ENCODE measurements at places on chromosomes 3 and 15.

GRCh38 chr3:58565621-58566397, 11.4 kb downstream of the FAM107A start:
- H3K36me3 ChIP-seq = no peaks in the 10 kb centered on the region
- no peak overlapping the region for H3K27ac ChIP-seq
- no peak overlapping the region for H3K4me3 ChIP-seq
- no peak for DNase-seq
- H3K4me1 ChIP-seq = peaks cover 7% of the 10 kb centered on the region

DNA sequence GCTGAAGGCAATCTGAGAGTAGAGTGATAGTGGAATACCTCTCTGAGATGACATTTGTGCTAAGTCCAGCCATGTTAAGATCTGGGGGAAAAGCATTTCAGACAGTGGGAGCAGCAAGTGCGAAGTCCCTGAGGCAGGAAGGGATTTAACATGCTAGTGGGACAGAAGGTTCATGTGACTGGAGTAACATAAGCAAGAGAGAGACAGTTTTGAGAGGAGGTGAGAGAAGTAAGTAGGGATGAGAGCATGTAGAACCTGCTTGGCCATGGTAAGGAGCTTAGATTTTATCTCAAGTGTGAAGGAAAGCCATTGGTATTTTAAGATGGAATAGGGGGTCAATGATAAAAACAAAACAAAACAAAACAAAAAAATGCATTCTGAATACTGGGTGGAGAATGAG, 358.6 kb upstream of the KCNH8 start:
- peaks cover 2% of the 10 kb centered on the region for H3K27me3 ChIP-seq
- H3K4me3 ChIP-seq = no peak overlapping the region
- no peak overlapping the region for H3K27ac ChIP-seq
- H3K36me3 ChIP-seq = no peaks in the 10 kb centered on the region

- no peak overlapping the region for H3K27ac ChIP-seq
- DNase-seq = no peak
- H3K27me3 ChIP-seq = no peaks in the 10 kb centered on the region
- H3K4me1 ChIP-seq = peaks cover 3% of the 10 kb centered on the region
Observed at GRCh38 chr3:108887777-108888176, 65.2 kb downstream of the TRAT1 start.

GRCh38 chr3:25697553-25697952, 32.8 kb upstream of the TOP2B start:
- H3K4me1 ChIP-seq = no peaks in the 10 kb centered on the region
- no peaks in the 10 kb centered on the region for H3K36me3 ChIP-seq
- no peak overlapping the region for H3K27ac ChIP-seq
- H3K4me3 ChIP-seq = no peak overlapping the region
- peaks cover 1% of the 10 kb centered on the region for H3K27me3 ChIP-seq

- H3K4me1 ChIP-seq = no peaks in the 10 kb centered on the region
- no peaks in the 10 kb centered on the region for H3K36me3 ChIP-seq
- no peak overlapping the region for H3K27ac ChIP-seq
- H3K27me3 ChIP-seq = peaks cover 4% of the 10 kb centered on the region
- H3K4me3 ChIP-seq = no peak overlapping the region
- no peak for DNase-seq
Observed at GRCh38 chr3:137709011-137709601, 55.0 kb upstream of the SOX14 start.

DNA sequence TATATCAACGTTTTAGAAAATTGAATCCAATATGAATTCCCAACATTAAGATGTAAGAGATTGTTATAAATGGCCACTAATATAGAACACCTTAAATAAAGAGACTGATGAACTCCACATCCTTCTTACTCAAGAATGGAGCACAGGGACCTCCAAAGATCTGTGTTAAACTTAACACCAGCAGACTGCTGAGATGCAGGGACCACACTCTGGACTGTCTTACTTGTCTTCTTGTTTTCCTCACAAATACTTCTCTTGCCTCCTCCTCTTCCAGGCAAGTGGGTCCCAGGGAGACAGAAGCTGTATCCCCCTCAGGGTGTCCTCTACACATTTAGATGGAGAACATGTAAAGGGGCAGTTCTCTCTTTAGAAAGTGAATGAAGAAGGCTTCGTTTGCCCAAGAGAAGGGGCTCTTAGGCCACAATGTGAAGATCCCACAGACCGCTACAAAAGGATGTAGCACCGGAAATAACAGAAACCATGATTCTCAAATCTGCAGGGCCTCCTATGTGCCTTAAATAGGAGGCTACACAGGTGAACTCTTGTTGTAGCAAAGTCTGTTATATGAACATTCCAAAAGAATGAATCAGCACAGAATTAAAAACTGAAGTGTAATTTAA, 52.2 kb downstream of the SATB1 start:
- H3K4me3 ChIP-seq = no peak overlapping the region
- peaks cover 3% of the 10 kb centered on the region for H3K27me3 ChIP-seq
- H3K4me1 ChIP-seq = no peaks in the 10 kb centered on the region
- DNase-seq = no peak
- H3K36me3 ChIP-seq = no peaks in the 10 kb centered on the region

DNA sequence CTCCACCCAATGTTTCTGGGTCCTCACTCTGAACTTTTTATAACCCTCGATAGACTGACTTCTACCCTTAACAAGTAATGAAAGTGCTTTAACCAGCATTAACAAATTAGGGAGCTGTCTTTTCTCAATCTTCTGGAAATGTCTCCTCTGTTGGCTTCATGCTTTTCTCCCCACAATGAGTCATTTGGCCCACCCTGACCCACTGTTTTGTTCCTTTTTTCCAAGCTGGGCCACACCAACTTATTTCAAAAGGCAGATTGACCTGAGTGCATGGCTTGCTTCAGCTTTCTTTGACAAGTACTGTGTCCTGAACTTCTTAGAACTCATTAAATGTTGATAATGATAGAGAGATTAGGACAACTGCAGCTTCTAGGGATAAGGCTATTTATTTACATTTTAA, 199.6 kb upstream of the SEMA6D start:
- no peak overlapping the region for H3K27ac ChIP-seq
- no peak for DNase-seq
- no peak overlapping the region for H3K4me3 ChIP-seq
- H3K36me3 ChIP-seq = no peaks in the 10 kb centered on the region
- H3K27me3 ChIP-seq = no peaks in the 10 kb centered on the region
- no peaks in the 10 kb centered on the region for H3K4me1 ChIP-seq

GRCh38 chr3:172648747-172649146, 62.1 kb downstream of the NCEH1 start:
- DNase-seq = no peak
- no peaks in the 10 kb centered on the region for H3K27me3 ChIP-seq
- H3K27ac ChIP-seq = no peak overlapping the region

DNA sequence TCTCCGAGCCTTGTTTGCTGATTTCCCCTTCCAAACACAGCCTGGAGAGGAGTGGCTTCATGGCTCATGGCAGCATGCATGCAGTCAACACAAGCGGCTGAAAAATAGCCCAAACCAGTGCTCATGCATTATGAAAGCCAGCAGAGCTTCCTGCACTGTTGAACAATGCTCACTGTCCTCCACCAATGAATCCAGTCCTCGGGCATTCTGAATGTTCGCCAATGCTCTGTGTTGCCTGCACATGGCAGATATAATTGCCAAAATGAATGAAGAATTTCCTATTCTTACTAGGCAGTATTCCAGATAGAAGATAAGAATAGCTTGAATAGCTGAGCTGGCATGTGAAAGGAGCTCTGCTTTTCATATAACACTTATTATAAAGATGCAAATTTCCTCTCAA, 252.7 kb downstream of the ROBO1 start:
- no peak for DNase-seq
- H3K36me3 ChIP-seq = no peaks in the 10 kb centered on the region
- H3K27ac ChIP-seq = no peak overlapping the region
- H3K4me1 ChIP-seq = no peaks in the 10 kb centered on the region
- H3K4me3 ChIP-seq = no peak overlapping the region

DNA sequence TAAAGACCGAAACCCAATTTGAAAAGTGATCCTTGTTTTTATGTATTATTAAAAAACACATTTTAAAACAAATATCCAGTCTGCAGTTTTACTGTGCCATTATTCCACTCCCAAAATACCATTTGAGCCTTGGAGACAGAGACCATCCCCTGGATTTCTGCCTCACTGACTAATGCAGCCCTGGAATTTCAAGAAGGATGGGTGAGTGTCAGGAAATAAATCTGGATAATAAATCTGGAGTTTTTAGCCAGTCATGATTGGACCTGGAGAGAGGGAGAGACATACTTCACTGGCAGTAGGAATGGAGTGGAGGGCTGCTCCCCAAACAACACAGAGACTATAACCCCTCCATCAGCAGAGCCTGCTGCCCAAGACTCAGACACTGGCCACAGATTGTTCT, 123.3 kb downstream of the MYLK start:
- H3K4me1 ChIP-seq = peaks cover 11% of the 10 kb centered on the region
- no peak overlapping the region for H3K4me3 ChIP-seq
- no peak overlapping the region for H3K27ac ChIP-seq
